SK-N-MC (cell line): ENCODE measurements at places on chromosomes 11 and 22.

- DNase-seq, result no peak
These were observed 273.0 kb downstream of the TBC1D22A start for GRCh38 chr22:47035425-47035881.

DNA sequence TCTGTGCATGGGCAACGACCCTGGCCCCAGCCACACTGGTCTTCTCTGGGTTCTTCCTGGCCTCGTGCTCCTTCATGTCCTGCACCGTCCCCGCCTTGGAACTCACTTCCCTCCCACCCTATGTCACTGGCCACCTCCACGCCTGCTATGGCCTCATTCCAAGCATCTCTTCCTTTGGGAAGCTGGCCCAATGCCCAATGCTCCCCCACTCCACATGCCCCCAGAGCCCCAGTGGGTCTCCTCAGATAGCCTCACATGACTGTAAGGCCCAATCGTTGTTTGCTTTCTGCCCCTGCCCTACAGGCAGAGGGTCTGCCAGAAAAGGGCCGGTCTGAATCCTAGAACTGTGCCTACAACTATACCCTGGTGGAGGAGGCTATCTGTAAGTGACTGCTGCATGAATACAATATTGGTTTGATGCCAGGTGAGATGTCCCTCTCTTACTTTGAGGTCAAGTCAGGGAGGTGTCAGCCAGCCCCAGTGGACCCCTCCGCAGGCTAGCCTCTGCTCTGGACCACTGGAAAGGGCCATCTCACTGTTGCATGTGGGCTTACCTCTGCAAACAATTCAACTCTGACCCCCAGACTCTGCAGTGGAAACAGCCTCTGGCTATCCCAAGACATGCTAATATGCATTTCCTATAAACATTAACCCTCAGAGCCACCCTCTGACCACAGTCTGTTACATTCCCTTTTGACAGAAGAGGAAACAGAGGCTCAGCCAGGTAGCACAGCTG, 2.1 kb upstream of the GNAZ start:
- DNase-seq, result no peak

DNA sequence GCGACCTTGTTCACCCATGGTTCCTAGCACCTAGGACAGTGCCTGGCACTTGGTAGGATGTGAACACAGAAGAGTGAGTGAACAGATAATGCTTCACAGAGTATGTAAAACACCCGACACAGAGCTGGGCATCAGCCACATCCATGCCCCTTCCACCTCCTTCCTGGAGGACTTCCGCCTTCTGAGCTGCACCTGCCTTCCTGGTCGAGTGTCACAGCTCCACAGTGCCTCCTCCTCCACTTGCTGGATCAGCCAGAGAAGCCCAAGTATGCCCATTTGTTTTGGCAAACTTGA, 20.1 kb downstream of the PRDM11 start:
- no peak for DNase-seq

- DNase-seq, result no peak
These were observed 75.2 kb downstream of the PTPRJ start for GRCh38 chr11:48055292-48056132.

DNA sequence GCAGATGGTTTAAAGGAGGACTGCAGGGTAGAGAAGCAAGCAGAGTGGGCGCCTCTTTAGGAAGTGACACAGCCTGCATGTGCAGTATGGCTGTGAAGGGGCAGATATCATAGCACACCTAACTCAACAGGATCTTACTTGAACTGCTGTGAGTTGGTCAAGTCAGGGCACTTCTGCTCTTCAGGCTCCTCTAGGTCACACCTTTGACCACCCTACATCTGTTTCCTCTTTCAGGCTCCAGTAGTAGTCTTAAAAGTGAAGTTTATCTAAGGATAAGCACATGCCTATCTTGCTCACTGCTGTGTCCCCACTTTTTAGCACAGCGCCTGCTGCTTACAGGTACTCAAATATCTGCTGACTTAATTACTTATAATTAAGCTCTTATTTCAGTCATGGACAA, 6.5 kb downstream of the MRPL16 start:
- DNase-seq, result no peak

- DNase-seq, result no peak
These were observed 13.9 kb downstream of the APOL2 start for GRCh38 chr22:36225333-36225922.
